ENCODE measurements at places on chromosomes 6 and 20. TPM values are rescaled to one million over a fixed set of nuclear protein-coding genes. Genes with fewer than 3 reads are reported as not detected.

GRCh38 chr6:90390379-90390778 is 93.7 kb upstream of the BACH2 start:
- no peak for DNase-seq

DNA sequence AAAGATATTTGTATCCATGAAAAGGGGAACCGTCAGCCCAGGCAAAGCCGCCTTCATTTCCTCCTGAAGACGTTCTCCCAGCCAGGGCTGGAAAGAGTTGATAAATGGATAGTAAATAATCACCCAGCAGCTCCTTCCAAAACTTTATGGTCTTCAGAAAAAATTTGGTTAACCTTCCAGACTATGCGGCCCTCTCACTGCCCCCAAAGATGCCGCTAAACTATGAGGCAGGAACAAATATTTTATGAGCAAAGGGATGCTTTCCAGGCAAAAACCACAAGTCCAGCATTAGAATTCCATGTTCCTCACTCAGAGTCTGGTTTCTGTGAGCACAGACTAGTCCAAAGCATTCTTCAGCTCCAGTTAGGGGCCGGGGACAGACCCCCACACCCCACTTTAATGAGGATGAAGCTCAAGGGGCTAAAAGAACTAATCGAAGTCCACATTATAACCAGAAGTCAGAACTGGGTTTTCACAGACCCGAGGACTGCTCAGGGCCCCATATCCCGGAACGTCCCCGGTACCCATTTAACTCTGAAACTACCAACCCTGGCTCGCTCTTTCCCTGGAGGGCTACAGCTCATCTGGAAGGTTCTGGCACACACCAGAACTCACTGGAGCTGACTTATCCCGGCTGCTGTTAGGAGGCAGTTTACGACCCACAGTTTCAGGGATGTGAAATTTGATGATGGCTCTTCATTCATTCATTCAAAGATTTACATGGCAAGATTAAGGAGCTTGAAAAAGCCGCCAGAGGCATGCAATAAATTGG is 29.4 kb downstream of the BMP7 start:
- DNase-seq, result no peak

GRCh38 chr6:130514712-130515111 is 148.9 kb downstream of the TMEM200A start:
- DNase-seq, result no peak

DNA sequence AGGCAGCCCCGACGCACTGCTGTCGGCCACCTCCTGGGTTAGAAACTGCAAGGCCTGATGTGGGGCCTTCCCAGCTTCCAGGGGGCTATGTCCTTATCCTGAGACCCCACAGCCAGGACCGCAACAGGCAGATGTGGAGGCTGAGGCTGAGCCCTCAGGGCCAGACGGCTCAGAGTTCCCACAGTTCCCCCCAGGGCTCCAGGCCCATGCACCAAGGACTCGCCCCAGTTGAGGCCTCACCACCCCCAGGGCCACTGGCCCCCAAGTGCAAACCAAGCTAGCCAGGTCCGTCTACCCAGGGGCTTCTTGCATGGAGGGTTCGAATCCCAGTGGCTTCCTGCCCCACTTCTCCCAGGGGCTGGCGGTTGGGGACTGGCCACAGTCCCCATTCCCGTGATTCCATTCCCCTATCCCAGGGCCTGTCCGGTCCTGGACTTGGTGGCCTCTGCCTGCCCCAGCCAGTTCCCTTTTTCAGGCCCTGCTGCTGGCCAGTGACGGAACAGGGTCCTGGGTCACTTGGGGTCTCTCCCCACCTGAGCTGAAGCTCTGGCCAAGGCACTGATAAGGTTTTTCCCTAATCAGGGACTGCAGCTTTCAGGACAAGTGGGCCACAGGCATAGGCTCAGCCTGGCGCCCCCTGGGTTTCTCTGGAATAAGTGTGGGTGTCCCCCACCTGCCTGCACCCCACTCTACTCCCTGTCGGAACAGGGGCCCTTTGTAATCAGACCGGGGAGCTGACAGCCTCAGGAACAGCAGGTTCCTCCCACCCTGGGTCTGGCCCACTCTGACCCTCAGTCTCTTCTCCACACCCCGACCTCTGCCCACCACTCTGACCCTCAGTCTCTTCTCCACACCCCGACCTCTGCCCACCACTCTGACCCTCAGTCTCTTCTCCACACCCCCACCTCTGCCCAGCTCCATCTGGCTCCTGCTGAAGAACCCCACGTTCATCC is 22.0 kb downstream of the SLCO4A1 start:
- no peak for DNase-seq

GRCh38 chr6:169533301-169534038 is 168.4 kb downstream of the WDR27 start:
- no peak for DNase-seq

- DNase-seq, result peak; percentile 8
Measured at GRCh38 chr6:154292855-154293519, 63.6 kb downstream of the IPCEF1 start.

- no peak for DNase-seq
Measured at GRCh38 chr6:149467265-149467664, 17.5 kb downstream of the ZC3H12D start.

DNA sequence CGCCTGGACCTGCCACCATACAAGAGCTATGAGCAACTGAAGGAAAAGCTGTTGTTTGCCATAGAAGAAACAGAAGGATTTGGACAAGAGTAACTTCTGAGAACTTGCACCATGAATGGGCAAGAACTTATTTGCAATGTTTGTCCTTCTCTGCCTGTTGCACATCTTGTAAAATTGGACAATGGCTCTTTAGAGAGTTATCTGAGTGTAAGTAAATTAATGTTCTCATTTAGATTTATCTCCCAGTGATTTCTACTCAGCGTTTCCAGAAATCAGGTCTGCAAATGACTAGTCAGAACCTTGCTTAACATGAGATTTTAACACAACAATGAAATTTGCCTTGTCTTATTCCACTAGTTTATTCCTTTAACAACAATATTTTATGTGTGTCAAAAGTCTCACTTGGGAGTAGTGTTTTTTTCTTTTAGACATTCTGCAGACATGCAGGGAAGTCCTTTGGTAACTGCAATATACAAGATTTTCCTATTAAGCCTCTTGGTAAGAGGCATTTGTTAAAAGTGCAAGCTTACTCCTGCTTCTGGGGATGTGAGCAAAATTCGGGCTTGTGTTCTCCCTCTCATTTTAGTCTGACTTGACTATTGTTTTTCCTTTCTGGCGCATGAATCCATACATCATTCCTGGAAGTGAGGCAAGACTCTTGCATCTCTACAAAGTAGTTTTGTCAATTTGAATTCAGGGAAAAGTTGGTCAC is 8.4 kb upstream of the DYNLRB1 start:
- no peak for DNase-seq

GRCh38 chr6:34494973-34495372 is 29.1 kb downstream of the PACSIN1 start:
- DNase-seq, result no peak

- no peak for DNase-seq
Measured at GRCh38 chr6:166689687-166690086, 62.6 kb upstream of the RPS6KA2 start.

The KHDRBS2 gene
- not detected for polyA plus RNA-seq

DNA sequence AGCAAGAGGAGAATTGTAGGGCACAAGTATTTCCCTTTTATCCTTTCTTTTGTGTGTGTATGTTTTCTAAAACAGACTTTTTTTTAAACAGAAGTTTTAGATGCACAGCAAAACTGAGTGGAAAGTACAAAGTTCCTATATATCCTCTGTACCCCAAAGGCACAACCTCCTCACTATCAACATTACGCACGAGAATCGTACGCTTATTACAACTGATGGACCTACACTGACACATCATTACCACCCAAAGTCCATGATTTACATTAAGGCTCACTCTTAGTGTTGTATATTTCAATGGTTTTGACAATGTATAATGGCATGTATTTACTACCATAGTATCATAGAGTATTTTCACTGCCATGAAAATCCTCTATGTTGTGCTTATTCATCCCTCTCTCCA is 32.6 kb downstream of the MAN1A1 start:
- DNase-seq, result no peak

DNA sequence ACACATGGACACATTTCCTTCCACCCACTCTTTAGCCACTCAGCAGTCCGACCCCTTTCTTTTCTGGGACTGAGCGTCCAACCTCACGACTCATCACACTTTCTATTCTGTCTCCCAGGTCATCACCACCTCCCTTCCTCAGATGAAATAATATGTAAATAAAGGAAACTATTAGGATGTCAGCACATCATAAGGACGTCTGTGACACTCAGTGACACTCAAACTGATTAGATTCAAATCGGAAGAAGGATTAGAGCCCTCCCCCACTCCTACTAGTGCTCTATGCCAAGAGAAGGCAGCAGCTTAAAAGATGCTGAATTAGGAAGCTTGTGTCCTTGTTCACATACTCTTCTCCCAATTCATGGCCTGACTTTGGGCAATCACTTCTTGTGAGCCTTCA is 113.6 kb downstream of the TNFRSF21 start:
- DNase-seq, result no peak

DNA sequence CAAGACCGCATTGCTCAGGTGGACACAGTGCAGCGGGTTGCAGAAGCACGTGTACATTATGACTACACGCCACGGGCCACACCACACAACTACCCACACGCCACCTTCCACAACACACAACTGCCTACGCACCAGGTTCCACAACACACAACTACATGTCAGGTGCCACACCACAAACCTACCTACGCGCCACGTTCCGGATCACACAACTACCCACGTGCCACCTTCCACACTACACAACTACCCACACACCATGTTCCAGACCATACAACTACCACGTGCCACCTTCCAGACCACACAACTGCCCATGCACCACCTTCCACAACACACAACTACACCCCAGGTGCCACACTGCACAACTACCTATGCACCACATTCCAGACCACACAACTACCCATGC is 20.5 kb downstream of the THBS2 start:
- DNase-seq, result no peak

DNA sequence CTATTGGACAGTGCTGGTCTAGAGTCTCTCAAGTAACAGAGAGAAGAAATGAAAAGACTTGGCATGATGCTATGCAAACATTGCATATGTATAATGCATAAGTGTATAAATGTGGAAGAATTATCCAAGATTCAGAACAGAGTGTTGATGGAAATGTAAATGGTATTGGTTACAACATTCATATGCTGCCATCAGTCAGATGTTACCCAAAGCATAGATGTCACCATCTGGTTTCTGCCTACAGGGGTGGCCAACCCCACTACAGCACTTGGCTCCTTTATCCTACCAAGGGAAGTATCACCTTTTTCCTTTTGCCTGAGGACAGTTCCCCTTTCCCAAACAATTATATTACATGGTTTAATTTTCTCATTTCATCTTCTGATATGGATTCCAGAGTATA is 11.9 kb downstream of the POPDC3 start:
- no peak for DNase-seq

DNA sequence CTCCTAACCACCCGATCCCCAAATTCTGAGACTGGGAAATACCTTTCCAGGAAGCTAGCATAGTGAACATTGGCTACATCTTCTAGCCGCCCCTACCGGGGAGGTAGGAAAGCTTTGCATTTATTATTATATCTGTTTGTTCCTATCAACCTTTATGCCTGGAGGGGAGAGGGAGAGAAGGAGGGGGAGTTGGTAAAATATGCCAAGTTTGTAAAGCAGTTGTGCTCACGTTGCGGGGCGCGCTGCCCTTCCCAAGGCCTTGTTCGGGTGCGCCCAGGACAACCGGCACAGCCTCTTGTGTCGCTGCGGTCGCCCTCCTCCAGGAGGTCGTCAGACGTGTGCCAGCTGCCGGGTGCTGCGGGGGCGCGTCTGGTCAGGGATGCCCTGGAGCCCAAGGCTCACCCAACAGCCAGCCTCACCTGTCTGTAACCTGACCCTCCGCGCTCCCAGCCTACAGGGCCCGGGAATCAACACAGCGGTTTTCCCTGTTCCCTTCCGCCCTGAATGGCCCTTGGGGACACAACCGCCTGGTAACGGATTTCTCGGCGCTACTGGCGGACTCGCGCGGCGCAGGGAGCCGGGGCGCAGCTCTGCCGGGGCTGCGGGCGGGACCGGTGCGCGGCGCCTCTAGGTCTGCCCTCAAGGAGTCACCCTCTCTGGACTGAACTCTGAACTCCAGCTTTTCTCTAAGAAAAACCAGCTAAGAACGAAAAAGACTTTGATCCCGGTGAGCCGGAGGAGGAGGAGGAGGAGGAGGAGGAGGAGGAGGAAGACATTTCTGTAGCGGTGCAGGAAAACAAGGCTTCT is 1.1 kb upstream of the OVOL2 start:
- peak; percentile 20 for DNase-seq

- DNase-seq, result no peak
Measured at GRCh38 chr20:4281258-4282055, 266.1 kb upstream of the RNF24 start.

GRCh38 chr6:140766999-140767398 is 1365.7 kb upstream of the GJE1 start:
- DNase-seq, result no peak

- no peak for DNase-seq
Measured at GRCh38 chr20:58028123-58028522, 200.3 kb downstream of the ANKRD60 start.

- no peak for DNase-seq
Measured at GRCh38 chr6:157549468-157549745, 168.4 kb downstream of the ZDHHC14 start.

DNA sequence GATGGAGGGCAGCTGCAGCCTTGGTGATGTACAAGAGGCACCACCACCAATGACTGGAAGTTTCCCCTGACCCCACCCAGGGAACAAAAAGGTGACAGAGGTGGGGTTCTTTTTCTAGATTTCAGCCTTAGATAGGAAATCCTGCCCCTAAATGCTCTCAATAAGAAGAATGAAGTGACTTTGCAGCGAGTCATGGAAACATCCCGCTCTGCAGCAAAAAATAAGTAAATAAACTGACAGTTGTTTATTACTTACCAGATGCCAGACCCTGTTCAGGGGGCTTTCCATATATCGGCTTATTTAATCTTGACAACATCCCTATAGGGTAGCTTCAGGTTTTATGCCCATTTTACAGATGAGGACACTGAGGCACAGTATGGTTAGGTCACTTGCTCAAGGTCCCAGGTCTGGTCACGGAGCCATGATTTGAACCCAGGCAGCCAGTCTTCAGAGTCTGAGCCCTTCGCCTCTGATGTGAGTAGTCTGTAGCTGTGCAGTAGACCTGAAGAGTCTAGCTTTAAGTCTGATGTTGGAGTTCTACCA is 19.2 kb downstream of the C6orf89 start:
- no peak for DNase-seq

DNA sequence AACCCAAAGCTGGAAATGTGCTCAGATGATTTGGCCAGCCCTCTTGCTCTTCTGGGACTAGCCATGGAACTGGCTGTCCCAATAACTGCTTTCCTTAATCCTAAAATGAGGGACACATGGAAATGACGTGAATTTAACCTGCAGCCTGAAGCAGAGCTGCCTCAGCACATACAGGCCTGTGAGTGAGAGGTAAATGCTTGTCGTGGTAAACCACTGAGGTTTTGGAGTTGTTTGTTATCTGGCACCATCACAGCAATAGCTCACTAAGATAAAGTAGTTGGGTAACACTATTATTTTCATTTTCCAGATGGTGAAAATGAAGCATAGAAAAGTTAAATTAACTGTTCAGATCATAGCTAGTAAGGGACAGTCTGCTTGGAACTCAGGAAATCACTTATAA is 333.4 kb upstream of the CHD6 start:
- no peak for DNase-seq
